ENCODE measurements at places on chromosomes 5 and 9.

DNA sequence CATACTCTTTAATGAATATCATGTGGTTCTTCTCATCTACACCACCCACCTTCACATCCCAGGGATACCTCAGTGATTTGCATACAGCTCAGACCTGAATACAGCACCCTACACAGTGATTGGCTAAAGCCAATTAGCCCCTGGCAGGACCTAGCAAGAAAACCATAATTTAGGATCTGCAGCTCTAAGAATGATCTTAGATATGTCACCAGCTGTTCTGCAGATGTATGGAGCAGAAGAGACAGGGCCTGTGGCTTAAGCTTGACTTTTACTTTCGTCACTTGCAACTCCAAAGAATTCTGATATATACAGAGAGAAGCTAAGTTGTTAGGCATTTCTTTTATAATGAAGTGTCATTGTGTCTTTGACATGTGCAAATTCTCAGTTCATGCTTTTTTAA lies 483.2 kb upstream of the C9orf72 start:
- no peak for DNase-seq

- peak; percentile 4 for DNase-seq
Observed at GRCh38 chr9:7536310-7536939, 263.2 kb downstream of the DMAC1 start.

DNA sequence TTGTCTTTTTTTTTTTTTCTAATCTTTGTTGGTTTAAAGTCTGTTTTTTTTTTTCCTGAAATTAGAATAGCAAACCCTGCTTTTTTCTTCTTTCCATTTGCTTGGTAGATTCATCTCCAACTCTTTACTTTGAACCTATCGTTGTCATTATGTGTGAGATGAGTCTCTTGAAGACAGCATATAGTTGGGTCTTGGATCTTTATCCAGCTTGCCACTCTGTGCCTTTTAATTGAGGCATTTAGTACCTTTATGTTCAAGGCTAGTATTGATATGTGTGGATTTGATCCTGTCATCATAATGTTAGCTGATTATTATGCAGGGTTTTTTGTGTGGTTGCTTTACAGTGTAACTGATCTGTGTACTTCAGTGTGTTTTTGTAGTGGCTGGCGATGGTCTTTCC lies 383.8 kb downstream of the MAN2A1 start:
- no peak for DNase-seq

- DNase-seq: no peak
Observed at GRCh38 chr9:127863191-127863621, 8.7 kb upstream of the ENG start.

DNA sequence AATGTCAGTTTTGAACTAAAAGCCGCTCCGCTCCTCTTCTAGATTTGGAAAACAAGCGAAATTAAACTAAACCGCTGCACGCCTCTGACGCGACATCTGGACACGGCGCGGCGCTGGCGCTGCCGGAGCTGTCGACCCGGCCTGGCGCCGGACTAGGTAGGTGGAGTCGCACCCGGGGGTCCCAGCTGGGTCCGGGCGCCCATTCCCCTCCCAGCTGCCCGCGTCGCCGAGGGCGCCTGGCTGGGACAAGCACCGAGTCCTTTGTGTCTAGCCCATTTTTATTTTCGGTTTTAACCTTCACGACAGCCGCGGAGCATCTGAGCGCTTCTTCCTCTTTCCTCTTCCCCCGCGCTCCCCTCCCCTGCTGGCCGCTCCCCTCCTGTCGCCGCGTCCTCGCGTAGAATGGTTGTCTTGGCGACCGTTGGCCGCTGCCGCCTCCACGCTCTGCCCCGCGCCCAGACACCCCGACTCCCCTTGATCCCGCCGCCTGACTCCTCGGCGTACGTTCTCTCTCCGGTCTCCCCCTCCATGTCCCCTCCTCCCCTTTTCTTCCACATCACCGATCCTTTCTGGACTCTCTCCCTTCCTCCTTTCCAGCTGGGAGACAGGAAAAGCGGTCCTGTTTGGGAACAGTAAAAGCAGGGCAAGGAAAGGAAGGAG lies 545 bp downstream of the CDKN2B-AS1 start:
- DNase-seq: peak; percentile 68

- no peak for DNase-seq
Observed at GRCh38 chr5:180135128-180135955, 63.8 kb upstream of the RNF130 start.

DNA sequence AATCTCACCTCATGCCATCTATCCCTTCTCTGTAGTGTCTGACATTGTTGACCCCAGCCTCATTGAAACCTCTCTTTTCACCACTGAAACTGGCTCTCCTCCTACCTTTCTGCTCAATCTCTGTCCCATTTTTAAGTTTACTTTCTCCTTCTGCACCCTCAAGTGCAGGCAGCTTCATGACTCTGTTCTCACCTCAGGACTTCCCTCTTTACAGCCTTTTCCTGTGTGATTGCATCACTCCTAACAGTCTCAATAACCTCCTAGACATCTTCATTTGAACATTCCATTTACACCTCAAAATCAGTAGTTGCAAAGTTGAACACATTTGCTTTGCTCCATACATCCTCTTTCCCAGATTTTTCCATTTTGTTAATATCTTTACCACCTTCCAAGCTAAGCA lies 172.1 kb downstream of the RASEF start:
- no peak for DNase-seq

- DNase-seq: no peak
Observed at GRCh38 chr5:200985-201384, 9.7 kb downstream of the LRRC14B start.

DNA sequence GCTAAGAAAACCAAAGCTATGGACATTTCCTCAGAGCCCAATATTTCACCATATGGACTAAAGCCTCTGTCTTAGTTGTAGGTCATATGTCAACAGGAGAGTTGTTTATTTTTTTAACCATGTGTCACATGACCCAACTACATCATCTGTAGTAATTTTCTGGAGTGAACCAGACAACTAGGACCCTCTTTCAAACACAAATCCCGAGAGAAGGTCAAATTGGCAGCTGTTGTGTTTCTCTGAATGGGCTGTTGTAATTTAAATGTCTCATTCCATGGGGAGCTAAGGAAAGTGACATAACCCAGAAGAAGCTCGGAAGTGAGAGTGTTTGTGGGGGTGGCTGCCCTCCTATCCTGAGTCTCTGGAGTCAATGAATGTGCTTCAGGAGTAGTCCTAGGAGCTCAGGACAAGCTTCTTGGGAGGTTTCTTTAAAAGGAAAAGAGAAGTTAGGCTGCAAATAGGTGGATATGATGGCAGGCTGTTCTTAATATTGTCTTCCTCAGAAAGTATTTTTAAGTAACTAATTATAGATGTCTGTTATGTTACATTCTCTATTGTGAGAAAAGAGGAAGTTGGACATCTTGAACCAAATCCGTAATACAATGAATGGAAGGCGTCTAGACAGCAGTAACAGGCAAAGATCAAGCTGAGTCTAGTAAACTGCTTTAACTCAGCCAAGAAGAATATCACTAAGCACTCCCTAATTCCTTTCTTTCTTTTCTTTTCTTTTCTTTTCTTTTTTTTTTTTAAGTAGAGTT lies 50.1 kb downstream of the TMEM167A start:
- DNase-seq: no peak

DNA sequence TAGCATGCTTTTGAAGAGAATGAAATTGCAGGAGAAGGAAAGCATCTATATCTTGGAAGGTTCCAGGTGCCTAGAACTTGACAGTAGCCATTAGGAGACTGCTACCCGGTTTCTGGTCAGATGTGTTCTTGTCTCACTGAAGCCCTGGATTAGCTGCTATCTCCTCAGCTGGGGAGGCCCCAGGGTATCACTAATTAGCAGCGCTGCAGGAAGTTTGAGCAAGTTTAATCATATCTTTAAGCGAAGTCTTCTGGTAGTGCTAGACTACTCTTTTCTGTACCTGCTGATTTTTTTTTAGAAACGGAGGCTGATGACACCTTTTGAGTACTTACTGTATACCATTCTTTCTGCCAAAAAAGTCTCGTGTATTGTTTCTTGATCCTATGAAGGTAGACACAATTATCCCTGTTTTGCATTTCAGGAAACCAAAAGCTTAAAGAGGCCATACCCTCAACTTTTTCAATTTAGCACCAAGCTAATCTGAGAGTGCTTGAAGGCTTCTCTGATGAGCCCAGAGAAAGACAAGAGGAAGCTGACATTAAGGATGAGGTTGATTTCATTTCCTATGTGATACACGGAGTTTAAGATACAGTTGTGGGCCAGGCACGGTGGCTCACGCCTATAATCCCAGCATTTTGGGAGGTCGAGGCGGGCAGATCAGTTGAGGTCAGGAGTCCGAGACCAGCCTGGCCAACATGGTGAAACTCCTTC lies 201.3 kb downstream of the ARHGAP26 start:
- DNase-seq: no peak

DNA sequence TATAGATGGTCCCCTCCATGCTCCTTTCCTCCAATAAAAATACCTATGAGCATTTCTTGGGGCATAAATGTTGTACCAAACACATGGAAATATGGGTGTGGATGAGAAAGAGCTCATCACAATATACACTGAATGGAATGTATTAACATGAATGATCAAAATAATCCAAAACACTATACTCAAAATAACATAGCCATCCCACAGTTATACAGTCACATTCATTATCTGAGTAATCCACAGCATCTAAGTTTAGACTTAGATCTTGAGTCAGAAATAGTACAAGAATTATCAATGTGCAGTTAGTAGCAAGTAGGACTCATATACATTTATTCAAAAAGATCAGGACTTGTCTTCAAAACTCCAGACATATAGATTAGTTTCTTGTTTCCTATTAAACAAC lies 175.2 kb upstream of the NREP start:
- no peak for DNase-seq

GRCh38 chr5:120808135-120808534 lies 344.0 kb downstream of the PRR16 start:
- no peak for DNase-seq

GRCh38 chr5:147901599-147902039 lies 4.7 kb downstream of the C5orf46 start:
- no peak for DNase-seq

DNA sequence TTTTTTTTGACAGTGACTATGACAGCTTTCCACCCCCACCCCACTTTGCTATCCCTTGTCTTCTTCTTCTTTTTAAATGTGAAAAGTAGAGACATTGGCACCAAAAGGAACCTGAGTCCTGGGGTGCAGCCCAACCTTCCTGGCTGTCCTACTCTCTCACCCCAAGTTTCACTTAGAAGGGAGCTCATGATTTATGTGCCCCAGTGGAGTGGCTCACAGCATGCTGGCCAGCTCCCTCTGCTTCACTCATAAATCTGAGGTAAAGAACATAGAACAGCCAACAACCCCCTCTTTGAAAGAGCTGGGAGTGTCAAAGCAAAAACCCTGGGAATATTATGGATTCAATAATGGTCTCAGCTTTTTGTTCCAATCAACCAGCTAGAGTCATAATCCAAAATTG lies 196.3 kb upstream of the DAPK1 start:
- no peak for DNase-seq

- DNase-seq: no peak
Observed at GRCh38 chr5:65191554-65192135, 290.1 kb downstream of the ADAMTS6 start.

All from GM12892 (cell line).